GM20000 (cell line): ENCODE measurements at places on chromosomes 3 and 15.

DNA sequence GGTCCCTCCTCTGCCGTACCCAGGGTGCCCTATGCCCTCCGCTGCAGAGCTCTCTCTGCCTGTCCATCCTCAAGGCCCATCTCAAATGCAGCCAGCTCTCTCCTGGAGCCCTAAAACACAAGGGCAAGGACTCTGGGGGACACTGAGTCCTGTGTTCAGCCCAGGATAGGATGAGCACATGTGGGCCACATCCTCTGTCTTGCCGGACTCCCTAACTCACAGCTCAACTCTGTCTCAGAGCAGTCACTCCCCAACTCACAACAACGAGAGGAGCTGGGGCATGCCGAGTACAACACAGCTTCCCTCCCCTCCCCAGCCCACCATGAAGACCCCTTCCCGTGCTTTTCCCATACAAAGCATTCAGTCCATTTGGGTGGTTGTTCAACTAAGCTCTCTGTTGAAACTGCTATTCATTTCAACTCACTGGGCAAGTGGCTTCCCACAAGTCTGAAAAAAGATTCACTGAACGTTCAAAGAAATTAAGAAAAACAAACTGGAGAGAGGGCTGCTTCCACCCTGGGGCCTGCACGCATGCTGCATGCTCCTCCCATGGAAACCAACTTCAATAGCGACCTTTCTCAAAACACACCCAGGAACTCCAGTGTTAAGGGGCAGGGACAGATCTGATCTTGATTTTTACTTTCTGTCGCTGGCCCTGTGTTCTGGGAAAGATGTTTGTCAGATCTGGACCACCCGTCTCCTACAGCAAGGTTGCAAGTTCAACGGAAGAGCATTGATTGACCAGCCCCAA, 124.3 kb upstream of the IGF1R start:
- DNase-seq: no peak

- DNase-seq: no peak
Measured at GRCh38 chr3:162729686-162730085, 1233.1 kb downstream of the OTOL1 start.

- DNase-seq: no peak
Measured at GRCh38 chr15:77992356-77993222, 84.9 kb downstream of the TBC1D2B start.

GRCh38 chr3:19506171-19506570, 357.9 kb downstream of the KCNH8 start:
- no peak for DNase-seq

- peak; percentile 22 for DNase-seq
Measured at GRCh38 chr15:79430901-79431635, 1.1 kb upstream of the MINAR1 start.

- DNase-seq: peak; percentile 56
Measured at GRCh38 chr3:88150371-88150770, 612 bp downstream of the C3orf38 start.

DNA sequence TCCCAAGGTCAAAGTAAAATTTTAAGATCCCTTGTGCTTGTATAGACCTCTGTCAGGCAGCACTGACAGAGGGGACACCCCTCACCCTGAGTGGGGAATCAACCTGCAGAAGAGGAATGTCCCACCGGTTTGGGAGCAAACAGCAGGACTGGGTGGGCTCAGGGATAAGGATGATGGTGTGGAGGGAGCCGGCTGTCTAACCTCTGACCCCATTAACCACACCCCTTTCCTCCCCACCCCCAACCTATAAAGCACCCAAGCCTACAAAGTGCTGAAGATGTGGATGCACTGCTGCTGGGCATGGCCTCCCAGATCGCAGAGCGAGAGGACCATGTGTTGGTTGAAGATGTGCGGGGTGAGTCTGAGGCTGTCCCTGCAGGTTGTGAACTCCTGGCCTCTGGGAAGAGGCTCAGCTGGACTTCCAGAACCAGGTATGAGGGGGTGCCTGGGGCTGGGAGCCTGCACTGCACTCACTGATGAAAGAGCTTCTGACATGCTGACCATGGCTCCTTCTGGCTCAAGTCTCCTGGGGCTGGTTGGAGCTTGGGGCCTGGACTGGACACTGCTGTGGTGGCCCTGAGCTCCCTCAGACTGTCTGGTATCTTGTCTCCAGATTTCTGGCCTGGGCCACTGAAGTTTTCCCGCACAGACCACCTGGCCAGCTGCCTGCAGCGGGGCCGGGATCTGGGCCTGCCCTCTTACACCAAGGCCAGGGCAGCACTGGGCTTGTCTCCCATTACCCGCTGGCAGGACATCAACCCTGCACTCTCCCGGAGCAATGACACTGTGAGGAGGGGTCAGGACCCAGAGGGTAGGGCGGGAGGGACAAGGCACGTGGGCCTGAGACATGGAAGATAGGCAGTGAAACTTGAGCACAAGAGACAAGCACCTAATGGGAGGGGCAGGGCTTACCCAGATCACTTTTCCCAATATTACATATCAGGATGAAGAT, 9.3 kb downstream of the DUOX1 start:
- DNase-seq: no peak

- DNase-seq: no peak
Measured at GRCh38 chr15:80418892-80419537, 14.8 kb downstream of the ARNT2 start.

DNA sequence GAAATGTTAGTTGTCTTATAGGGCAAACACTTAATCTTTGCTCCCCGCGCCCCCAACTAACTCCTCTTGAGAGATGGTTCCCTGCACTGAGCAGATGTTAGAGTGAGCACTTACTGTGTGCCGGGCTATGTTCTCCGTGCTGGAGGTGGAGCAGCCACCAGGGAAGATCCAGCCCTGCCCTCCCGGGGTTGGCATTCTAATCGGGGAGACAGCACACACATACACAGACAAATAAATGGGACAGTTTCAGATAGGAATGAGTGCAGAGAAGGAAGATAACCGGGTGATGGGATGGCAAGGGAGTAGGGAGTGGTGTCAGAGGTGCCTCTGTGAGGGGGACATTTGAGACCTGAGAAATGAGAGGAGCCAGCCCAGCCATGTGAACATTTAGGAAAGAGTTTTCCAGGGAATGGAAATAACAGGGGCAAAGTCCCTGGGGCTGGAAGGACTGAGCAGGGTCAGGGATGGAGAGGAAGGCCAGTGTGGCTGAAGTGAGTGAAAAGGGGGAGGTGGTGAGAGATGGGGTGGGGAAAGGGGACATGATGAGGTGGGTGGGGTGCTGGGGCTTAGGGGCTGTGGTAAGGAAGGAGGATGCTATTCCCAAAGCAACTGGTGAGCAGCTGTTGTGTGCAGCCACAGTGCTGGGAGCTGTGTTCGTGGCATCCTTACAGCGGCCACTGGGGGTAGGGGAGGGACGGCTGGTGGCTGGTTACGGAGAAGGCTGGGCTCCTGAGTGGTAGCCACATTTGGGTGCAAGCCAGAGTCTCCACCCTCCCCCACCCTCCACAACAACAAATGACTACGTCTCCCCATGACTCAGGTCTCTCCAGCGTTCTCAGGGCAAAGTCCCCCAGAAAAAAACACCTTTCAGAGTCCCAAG, 15.4 kb upstream of the FGD5 start:
- no peak for DNase-seq

- DNase-seq: no peak
Measured at GRCh38 chr3:187223799-187224198, 26.5 kb downstream of the RTP1 start.

DNA sequence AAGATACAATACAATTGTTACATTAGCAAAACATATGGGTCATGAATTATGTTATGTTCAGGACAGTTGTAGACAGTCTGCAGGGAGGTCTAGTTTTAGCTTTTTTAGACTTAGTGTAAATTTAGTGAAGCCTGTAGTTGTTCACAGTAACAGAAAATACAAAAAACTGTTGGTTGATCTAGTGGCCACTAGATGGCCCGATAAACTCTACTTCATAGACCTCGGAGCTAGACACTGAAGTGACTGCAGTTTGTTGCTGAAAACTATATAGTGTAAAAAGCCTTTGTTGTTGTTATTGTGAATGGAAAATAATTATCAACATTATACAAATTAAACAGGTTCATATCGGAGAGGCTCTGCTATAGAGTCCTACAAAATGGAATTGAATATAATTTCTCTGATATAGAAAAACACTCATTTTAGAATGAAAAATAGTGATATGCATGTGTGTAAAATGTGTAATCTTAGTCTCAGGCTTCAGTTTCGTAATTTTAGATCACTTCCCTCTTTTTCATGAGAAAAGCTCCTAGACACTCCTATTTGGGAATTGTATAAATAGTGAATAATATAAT, 18.3 kb downstream of the MAGEL2 start:
- DNase-seq: no peak

DNA sequence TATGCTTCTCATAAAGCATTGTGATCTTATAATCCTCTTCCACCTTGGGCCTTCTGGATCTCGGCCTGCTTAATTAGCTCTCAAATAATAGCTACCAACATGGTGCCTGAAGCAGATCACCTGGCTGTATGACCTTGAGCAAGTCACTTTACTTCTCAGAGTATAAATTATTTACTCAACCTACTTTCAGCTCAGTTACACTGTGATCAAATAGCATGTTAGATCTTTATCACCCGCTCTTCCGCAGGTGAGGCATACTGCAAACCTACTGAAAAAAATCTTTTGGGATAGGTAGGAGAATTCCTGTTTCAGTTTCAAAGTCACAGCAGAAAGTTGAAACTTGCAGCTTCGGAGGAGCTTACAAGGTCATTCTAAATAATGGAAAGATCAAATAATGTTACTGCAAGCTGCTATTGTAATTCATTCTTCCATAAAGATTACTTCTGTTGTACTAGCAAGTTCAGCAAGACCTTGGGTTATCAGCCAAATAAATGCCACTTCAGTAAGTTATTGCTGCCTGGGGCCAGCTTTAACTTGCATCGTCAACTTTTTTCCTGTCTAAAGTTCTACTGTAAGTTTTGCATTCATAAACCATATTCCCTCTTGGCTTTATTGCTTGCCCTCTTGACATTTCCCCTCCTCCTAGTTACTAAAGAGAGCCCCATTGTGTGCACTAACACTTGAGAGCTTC, 268.4 kb upstream of the ATP11B start:
- no peak for DNase-seq

- no peak for DNase-seq
Measured at GRCh38 chr3:181718369-181718768, 6.6 kb downstream of the SOX2 start.
